RWPE1 (cell line): ENCODE measurements at places on chromosomes 2 and 18.

DNA sequence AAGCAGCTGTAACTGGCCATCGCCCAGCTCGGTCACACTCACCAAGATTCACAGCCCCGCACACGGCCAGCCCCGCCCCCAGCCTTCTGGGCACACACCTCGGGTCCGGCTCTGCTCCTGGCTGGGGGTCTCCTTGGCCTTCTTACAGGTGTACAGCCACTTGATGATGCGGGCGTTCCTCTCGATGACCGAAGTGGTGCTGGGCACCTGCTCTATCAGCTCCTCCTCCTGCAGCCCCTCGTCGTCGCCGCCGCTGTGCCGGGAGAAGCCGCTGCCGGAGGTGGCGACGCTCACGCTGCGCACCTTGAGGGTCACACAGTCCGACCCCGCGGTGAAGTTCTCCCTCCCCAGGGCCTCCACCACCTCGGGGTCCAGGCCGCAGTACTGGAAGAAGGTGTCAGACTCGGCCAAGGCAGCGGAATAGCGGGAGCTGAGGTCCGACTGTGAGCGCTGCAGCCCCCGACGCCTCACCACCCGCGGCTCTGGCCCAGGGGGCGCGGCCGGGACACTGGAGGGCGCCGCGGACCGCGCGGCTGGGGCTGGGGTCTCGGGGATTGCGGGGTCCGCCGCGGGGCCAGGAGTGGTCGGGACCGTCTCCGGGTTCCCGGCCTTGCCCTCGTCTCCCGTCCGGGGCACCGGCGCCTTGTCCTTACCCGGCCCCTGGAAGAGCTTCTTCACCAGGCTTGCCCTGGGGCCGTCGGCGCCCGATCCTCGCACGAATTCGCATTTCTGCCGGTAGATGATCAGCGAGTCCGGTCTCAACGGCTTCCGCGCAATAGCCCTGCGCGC lies 769 bp downstream of the FAM110C start:
- no peak for DNase-seq

DNA sequence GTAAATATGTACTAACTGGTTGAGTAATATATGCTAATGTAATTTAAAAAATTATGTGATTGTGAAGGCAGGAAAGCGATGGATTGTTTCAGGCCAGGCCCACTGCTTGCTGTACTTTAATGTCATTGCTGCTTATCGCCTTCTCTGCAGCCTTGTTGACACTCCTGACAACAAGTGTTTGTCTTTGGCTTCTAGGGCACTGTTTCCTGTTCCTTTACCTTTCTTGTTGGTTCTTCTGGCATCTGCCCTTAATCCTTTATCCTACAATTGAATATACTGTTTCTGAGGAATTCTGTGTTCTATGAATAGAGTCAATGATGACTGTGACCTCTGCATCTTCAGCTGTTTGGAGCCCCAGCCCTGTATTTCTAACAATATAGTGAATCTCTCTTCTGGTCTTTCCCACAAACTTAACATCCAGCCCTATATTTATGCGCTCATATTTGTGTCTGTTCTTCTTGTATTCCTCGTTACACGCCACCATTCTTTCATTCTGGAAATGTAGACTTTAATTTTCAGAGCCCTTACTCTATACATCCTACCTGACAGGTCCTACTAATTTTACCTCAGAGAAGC lies 17.6 kb downstream of the ACSL3 start:
- no peak for DNase-seq

DNA sequence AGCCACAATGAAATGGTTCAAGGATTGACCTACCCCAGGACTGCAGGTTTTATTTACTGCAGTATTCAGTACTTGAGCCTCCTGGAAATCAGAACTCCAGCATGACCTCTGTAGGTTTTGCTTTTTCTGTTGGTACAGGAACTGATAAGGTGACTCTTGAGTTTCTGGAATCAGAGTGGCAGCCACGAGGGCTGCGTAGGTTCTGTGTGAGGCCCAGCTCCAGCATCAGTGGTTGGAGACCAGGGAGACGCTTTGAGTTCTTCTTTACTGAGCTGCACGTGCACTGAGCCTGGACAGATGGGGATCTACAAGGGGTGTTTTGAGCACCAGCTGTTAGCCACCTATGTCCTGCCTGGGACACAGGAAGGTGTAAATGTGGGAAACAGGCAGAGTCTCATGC lies 222.7 kb upstream of the EPAS1 start:
- no peak for DNase-seq

DNA sequence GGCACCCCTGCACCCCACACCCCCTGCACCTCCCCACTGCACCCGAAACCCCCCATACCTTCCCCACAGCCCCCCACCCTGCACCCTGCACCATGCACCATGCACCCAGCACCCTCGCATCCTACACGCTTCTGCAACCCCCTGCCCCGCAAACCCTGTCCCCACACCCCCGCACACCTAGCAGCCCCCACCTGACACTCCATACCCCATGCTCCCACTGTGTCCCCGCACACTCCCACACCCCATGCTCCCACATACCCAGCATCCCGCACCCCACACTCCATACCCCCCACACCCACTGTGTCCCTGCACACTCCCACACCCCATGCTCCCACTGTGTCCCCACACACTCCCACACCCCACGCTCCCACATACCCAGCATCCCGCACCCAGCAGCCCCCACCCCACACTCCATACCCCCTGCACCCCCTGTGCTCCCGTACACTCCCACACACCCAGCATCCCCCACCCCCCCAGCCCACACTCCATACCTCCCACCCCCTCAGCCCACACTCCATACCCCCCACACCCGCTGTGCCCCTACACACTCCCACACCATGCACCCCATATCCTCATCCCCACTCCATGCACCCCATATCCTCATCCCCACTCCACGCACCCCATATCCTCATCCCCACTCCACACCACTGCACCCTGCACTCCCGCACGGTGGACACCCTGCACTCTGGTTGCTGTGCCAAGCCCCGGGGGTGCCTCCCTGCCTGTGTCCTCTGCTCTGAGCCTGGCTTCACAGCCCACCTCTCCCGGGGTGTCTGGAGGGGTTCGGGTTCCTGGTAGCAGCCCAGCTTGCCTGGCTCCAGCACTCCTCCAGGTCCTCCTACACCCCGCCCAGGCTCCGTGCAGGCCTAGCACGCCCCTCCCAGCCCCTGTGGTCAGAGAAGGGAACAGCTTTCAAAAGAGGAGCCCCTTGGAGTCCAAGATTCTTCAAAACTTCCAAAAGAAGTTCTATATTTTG lies 93.9 kb upstream of the CTDP1 start:
- DNase-seq: no peak

- no peak for DNase-seq
These were observed 35.7 kb downstream of the MOGAT1 start for GRCh38 chr2:222707102-222707688.

DNA sequence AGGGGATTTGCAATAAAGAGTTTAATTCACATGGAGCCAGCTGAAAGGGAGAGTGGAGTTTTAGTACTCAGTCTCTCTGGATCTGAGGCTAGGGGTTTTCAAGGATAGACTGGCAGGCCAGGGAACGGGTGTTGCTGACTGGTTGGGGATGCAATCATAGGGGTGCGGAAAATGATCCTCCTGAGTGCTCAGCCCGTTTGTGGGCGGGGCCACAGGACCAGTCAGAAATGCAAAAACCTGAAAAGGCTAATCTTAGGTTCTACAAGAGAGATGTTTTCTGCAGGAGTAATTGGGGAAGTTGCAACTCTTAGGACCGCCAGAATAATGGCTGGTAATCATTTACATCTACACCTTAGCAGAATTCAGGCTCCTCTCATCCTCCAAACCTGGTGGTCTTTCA lies 2.5 kb downstream of the NFU1 start:
- DNase-seq: no peak

DNA sequence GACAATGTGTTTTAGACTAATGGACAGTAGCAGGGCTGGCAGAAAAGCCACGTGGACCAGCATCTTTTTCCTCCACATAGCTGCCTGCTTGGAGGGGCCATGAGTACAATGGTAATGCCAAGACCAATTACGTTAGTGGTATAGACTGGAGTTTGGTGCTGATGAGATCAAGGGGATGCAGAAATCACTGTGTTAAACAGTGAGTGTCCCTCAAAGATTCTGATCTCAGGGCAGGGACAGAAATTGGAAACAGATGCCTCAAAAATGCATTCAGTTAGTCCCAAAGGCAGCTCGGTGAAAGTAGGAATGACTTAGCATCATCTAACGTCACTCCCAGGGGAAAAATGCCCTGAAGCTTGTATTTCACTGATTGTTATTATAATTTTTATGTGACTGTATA lies 72.4 kb downstream of the SLC16A14 start:
- no peak for DNase-seq

GRCh38 chr2:27313882-27314645 lies 5.8 kb upstream of the UCN start:
- no peak for DNase-seq

DNA sequence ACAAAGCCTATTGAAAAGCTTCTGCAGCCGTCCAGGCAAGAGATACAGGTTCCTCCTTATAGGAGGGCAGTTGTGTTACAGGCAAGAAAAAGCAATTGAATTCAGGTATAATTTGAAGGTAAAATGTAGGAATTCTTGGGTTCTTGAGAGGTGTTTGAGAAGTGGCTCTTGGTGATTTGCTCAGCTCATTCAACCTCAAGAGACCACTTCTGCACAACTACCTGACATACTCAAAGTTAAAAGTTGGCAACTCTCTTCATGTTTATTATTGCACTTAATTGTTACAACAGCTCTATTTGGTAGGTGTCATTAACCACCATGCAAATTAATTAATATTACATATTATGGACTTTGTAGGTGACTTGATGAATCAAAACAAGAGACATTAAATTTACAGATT lies 753.2 kb downstream of the ADCYAP1 start:
- DNase-seq: no peak

GRCh38 chr2:118477111-118477862 lies 370.2 kb downstream of the EN1 start:
- DNase-seq: no peak

GRCh38 chr2:39584283-39584965 lies 81.3 kb upstream of the TMEM178A start:
- DNase-seq: no peak

GRCh38 chr2:127612111-127612822 lies 33.7 kb upstream of the GPR17 start:
- DNase-seq: no peak

GRCh38 chr2:221969087-221969829 lies 329.5 kb downstream of the PAX3 start:
- peak; percentile 64 for DNase-seq

GRCh38 chr18:5975111-5976002 lies 80.0 kb upstream of the TMEM200C start:
- DNase-seq: no peak

DNA sequence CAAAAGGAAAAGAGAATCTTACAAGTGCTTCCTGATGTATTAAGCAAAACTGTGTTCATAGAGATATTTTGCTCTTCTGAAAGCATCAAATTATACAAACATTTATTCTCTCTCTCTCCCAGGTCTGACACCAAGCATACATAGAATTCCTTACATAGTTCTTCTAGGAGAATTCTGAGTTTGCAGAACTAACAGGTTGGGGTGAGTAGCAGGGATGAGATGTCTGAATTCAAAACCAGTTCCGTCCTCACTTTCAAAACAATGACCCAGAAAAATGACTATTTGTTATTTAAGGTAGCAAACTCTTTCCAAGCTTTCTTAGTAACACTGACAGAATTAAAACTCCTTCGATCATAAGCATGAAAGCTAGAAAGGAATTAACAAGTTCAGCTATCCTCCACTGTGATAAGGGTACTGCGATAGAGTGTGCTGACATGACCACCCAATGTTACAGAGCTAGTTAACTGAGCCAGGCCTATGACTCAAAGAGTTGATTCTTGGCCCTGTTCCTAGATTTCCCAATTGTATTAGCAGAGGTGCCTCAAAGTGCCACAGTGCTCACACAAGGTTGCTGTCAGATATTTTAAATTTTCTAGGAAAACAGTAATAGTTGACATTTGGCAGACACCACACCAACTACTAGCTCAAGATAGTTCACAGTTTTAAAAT lies 85.8 kb upstream of the SETBP1 start:
- DNase-seq: peak; percentile 24

GRCh38 chr18:68053290-68053689 lies 536.8 kb upstream of the DSEL start:
- no peak for DNase-seq

- peak; percentile 93 for DNase-seq
These were observed 102.0 kb downstream of the PLA2R1 start for GRCh38 chr2:159960414-159960813.

DNA sequence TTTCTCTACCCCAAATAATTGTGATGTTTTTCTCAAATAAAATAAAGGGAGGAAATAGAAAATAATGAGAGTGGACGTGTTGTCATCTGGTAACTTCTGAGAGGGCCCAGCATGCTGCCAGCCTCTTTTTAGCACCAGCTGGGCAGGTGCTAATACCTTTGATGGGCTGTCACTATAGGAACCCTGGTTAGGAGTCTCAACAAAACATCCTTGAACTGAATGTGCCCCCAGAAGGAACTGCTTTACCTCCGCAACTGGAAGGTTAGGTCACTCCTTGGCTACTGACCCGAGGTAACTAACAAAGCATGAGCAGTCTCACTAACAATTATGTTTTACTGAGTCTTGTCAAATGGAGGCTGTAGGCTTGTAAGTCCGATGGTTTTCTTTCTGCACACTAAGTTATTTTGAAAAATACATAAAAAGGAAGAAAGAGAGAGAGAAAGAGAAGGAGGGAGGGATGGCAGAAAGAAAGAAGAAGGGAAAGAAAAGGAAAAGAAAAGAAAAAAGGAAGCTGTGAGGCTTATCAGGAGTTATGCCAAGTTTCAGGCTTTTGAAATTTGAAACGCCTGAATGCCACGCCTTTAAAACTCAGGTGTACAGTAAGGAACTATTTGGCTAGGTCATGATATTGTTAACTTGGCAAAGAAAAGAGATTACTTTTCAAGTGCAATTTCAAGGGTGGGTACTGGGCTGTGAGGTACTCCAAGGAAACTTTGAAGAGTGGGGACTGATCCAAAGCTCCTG lies 91.0 kb downstream of the TGIF1 start:
- DNase-seq: no peak

DNA sequence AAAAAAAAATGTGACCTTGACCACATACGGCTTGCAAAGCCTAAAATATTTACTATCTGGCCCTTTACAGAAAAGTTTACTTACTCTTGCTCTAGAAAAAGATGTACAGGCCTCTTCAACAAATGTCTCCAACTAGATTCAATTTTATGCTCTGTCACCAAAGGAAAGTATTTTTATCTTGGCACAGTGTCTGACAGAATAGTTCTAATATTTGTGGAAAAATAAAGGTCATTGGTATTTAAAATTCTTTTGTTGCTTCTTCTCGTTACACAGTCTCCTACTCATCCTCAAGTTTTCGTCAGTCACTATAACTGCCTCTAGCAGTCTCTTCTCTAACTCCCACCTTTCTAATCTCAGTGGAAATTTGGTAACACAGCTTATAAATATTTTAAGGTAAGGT lies 1.4 kb downstream of the RBKS start:
- DNase-seq: no peak

DNA sequence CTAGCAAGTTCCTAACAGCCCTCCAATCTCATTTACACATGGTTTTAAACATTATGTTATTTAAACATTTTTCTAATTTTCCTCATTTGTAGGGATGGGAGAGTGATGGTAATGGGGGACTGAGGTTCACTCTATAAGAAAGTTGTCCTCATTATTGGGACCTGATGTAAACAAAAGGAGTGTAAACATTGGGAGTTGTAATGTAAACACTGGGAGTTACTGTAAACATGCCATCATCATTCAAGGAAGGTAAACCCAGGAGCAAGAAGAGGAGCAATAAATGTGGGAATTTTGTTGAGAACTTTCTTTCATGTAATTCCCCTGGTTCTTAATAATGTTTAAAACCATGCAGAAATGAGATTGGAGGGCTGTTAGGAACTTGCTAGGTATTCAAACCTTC lies 17.8 kb downstream of the RFTN2 start:
- no peak for DNase-seq
